ENCODE measurements at places on chromosomes 12 and 14. TPM values are rescaled to one million over a fixed set of nuclear protein-coding genes. Genes with fewer than 3 reads are reported as not detected.

TMEM121 gene
- 1.2 TPM for polyA plus RNA-seq

LTB4R2 gene
- polyA plus RNA-seq, result 6.0 TPM

CLECL1 gene
- polyA plus RNA-seq, result not detected

CMKLR1 gene
- polyA plus RNA-seq, result 0.73 TPM

PTHLH gene
- 0.75 TPM for polyA plus RNA-seq

KRT71 gene
- polyA plus RNA-seq, result not detected

ACYP1 gene
- 11.9 TPM for polyA plus RNA-seq

C14orf180 gene
- 0.40 TPM for polyA plus RNA-seq

AGAP2 gene
- 0.53 TPM for polyA plus RNA-seq

COX14 gene
- polyA plus RNA-seq, result 148 TPM

SLC5A8 gene
- 0.03 TPM for polyA plus RNA-seq

TAS2R10 gene
- not detected for polyA plus RNA-seq

PAH gene
- not detected for polyA plus RNA-seq

VRTN gene
- not detected for polyA plus RNA-seq

ITPK1 gene
- 28.4 TPM for polyA plus RNA-seq

EML1 gene
- 6.7 TPM for polyA plus RNA-seq

CFAP73 gene
- 0.70 TPM for polyA plus RNA-seq

IFNG-AS1 gene
- not detected for polyA plus RNA-seq

PLEKHG7 gene
- polyA plus RNA-seq, result 0.58 TPM

DDX55 gene
- polyA plus RNA-seq, result 17.6 TPM

SPIC gene
- polyA plus RNA-seq, result 0.18 TPM

RFX4 gene
- not detected for polyA plus RNA-seq

NTN4 gene
- polyA plus RNA-seq, result 13.0 TPM

ACOT4 gene
- 1.5 TPM for polyA plus RNA-seq

GDF3 gene
- not detected for polyA plus RNA-seq

PKP2 gene
- polyA plus RNA-seq, result 10.2 TPM

KRT82 gene
- polyA plus RNA-seq, result not detected

GLIPR1 gene
- 4.4 TPM for polyA plus RNA-seq

Measured in stomach (tissue), 19 donors.